ENCODE measurements at places on chromosomes 12 and 14.

DNA sequence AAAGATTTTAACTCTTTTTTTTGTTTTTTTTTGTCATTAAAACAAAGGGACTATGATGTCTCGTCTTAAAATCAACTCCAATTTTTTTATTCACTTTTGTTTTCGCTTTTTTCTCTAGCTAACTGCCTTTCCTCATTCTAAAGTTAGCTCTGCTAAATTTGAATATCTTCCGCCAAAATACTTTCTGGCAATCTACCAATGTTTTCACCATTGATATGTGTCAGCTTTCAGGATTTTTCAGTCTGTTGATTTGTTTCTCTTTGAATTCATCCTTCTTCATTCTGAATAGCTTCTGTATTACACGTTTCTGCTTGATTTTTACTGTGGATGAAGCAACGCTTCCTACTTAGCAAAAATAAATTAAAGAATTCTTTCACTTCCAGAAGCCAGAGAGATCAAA is 38.7 kb upstream of the NOVA1 start:
- DNase-seq, result no peak

DNA sequence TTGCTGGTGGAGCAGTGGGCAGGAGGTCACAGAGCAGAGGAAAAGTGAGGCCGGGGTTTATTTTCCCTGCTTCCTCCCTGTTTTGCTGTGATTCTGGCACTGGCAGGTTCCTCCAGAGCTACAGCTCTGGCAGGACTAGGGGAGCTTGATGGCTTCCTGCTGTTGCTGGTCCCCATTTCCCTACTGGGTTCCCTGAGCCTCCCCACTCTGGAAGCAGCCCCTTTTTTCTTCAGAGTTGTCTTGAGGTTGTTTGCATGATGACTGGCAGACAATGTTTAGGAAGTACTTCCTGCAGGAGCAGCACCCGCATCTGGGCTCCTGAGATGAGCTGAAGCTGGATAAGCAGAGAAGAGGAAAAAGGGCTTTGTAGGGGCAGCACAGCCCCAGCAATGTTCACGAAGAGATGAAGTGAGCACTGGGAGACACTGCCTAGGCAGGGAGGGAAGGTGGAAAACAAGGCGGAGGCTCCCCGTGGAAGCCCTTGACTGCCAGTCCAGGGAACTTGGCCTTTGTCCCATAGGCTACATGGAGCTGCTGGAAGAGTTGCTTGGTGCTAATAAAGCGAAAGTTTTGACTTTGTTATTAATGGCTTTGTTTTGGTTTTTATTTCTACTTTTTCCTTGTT is 126.9 kb downstream of the SLC38A6 start:
- peak; percentile 65 for DNase-seq

GRCh38 chr12:100128512-100128908 is 14.2 kb downstream of the BLTP3B start:
- DNase-seq, result no peak

DNA sequence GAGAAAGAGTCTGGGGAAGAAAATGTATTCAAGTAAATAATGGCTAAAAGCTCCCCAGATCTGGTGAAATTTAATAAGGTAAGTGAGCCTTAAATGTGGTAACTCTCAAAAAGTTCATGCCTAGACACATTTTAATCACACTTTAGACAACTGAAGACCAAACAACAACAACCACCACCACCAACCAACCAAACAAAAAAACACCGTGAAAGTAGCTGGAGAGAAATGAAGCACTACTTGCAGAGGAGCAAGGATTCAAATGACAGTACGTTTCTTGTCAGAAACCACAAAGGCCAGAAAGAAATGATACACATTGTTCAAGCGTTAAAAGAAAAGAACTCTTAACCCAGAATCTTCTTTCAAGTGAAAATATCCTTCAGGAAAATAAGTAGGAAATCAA is 208.3 kb downstream of the MYRFL start:
- DNase-seq, result no peak

- DNase-seq, result no peak
These were observed 56.8 kb downstream of the CDK17 start for GRCh38 chr12:96343347-96343954.

DNA sequence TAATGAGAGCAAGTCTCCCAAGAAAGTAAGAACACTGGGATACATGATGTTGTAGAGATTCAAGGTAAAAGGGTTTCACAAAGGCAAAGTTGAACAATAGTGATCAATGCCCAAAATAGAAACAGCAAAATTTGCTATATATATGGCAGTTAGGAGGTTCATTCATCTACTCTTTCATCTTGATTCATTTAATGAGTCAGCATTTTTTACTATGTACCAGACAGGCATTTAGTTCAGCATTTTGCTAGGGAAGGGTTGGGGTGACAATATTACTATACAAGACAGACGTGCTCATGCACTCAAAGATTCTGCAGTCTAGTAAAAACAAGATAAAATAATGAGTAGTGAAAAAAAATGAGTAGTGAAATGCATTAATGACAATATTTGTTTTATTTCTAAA is 264.9 kb upstream of the LMO3 start:
- DNase-seq, result no peak

GRCh38 chr14:98112194-98112780 is 1159.7 kb downstream of the BCL11B start:
- DNase-seq, result no peak

DNA sequence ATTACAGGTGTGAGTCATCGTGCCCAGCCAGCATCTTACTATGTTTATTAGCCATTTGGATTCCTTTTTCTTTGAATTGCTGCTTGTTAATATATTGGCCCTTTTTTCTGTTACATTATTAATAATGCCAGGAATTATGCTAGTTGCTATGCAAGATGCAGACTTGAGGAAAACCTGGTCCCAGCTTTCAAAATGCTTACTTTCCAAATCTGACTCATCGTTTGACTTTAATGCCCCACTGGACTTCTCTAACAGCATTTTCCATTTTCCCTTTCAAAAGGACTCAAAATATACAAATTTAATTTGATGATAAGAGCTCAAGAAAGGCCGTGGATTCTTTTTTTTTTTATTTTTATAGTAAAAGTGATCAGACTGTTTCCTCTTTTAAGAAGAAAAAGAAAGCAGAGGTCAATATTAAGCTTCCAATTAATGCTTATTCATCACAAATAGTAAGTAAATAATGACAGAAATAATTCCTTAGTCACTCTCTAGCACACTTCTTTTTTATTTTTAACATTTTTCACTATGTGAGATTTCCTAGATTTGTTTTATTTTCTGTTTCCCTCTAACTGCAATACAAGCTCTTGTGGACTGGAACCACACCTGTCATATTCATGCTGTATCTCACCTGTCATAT is 146.1 kb upstream of the FGD4 start:
- DNase-seq, result no peak

DNA sequence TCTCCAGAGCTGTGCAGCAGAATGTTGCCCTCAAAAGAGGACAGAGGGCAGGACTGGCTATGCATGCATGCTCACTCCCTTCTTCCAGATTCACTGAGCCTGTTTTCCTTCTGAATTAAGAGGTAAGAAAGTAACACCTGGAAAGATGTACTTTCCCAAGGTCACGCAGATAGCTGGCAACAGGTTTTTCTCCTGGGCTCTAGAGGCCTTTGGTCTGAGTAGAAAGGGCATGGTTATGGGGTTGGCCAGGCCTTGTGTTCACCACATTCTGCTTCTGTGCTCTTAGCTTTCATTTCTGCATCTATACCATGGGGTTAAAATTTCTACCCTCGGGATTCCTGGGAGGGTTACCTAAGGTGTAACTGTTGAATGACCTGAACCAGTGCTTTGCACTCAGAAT is 57.5 kb downstream of the RASSF3 start:
- no peak for DNase-seq

- DNase-seq, result peak; percentile 81
These were observed 874 bp downstream of the CDC42BPB start for GRCh38 chr14:103056322-103057027.

GRCh38 chr12:18969512-18969911 is 160.0 kb upstream of the PLEKHA5 start:
- DNase-seq, result no peak

GRCh38 chr12:93043192-93043876 is 114.2 kb upstream of the EEA1 start:
- no peak for DNase-seq

DNA sequence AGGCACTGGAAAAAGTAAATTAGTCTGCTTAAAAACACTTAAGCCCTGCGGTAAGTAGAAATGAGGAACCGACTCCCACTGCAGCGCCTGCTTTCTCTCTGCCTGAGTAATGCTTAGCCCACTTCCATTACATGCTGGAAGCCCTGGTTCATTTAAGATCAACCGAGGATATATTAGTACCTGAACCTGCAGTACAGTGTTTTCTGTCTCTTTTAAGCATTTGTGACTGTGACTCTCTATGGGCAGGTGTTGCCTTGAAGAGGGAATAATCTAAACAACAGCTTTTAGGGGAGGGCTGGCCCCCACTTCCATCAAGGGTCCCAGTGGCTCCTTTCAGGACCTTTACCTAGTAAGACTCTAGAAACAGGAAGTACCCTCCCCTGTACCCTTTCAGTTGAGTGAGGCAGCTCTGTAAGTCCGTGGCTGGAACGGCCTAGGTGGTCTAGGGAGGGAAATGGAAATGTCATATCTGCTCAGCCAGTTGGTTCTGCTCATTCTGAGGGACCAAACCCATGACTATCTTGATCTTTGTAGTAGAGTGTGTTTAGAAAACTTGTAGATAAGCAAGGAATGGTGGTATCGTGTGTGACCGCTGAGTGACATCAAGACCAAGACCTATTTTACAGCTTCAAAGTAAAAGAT is 56.2 kb downstream of the FNTB start:
- no peak for DNase-seq

GRCh38 chr14:35883677-35884293 is 57.6 kb downstream of the BRMS1L start:
- DNase-seq, result no peak

DNA sequence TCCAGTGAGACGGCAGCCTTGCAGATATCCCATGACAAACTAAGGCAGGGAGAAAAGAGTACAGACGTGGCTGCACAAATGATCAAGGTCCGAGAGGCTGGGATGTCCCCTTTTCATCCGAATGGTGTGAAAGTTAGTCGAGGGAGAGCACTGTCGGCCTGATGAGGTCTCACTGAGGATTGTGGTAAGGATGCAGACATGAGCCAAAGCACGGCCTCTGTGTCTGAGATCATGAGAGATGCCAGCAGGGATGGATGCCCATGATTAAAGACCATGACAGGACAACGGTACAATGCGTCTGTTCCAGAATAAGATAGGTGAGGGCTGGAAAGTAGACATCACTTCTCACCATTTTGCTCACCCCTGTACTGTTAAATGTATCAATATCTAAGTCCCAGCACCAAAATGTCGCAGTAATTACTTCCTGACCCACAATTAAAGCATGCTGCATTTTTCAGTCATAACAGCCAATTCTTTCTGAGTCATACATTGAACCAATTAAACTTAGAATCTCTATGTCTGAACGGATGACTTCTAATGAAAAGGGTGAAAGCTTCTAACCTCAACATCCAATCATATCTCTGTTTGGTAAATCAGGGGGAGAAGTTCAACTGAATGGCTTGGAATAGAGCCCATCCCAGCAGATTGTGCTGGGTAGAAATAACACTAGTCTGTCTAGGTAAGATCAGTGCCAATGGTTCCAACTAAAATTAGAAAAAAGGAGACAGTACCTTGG is 249.6 kb upstream of the SOX5 start:
- DNase-seq, result no peak

DNA sequence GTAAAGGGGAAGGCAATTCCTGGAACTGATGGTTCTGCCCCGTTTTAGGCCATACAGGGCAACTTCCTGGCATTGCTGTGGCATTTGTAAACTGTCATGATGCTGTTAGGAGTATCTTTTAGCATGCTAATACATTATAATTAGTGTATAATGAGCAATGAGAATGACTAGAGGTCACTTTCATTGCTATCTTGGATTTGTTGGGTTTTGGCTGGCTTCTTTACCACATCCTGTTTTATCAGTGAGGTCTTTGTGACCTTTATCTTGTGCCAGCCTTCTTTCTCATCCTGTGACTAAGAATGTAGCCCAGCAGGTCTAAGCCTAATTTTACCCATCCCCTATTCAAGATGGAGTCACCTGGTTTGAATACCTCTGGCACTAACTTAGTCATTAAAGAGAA is 51.2 kb downstream of the TESPA1 start:
- no peak for DNase-seq

DNA sequence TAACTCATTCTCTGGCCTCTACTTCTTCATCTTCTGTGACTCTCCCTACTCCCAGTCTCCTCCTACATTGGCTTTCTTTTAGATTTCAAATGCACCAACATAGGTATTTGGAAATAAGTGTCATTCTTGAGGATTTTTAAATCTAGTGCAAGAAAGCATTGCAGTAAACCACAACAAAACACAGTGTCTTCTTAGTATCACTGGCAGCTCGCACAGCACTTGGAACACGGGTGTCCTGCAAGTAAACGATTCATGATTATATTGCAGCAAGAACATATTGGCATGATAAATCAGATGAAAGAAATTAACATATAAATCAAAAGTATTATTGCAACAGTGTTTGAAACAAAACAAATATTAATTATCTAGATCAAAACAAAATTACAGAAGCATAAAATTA is 45.6 kb downstream of the MAGOHB start:
- DNase-seq, result no peak

- peak; percentile 80 for DNase-seq
These were observed 890.8 kb upstream of the USP15 start for GRCh38 chr12:61369241-61369910.
